ENCODE measurements at places on chromosomes 13 and 19.

- DNase-seq: peak; percentile 9
These were observed 22.1 kb upstream of the POMP start for GRCh38 chr13:28636677-28637317.

DNA sequence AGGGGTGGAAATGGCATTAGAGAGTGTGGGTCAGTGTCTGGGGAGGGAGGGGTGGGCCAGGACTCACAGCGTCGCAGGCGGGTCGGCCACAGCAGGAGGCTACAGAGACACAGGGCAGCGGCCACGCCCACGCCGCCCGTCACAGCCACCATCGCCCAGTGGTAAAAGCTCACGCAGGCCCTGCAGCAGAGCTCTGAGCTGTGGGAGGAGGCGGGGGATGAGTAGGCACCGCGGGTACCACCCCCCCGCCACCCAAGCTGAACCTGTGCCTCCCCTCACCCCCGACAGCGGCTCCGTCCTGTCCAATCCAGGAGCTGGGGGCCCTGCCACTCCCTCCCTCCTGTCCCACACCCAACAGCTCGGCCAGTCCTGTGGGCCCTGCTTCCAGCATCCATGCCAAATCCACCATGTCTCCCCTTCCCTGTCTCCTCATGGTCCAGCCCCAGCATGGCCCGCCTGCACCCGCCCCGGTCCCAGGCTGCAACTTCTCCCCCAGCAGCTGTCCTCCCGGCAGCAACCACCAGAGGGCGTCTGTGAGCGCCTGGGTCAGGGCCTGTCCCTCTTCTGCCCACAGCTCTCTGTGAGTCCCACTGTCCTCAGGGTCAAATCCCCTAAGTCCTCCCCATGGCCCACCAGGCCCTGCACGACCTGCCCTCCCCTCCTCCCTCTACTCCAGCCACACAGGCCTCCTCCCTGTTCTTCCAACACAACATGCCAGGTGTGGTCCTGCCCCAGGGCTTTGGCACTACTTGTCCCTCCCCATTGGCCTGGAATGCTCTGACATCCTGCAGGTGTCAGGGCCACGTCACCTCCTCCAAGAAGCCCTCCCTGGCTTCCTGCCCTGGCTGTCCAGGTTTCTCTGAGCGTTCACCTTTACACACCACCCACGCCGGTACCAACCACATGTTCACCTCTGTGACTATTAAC, 6.0 kb downstream of the TEKTIP1 start:
- DNase-seq: peak; percentile 21

DNA sequence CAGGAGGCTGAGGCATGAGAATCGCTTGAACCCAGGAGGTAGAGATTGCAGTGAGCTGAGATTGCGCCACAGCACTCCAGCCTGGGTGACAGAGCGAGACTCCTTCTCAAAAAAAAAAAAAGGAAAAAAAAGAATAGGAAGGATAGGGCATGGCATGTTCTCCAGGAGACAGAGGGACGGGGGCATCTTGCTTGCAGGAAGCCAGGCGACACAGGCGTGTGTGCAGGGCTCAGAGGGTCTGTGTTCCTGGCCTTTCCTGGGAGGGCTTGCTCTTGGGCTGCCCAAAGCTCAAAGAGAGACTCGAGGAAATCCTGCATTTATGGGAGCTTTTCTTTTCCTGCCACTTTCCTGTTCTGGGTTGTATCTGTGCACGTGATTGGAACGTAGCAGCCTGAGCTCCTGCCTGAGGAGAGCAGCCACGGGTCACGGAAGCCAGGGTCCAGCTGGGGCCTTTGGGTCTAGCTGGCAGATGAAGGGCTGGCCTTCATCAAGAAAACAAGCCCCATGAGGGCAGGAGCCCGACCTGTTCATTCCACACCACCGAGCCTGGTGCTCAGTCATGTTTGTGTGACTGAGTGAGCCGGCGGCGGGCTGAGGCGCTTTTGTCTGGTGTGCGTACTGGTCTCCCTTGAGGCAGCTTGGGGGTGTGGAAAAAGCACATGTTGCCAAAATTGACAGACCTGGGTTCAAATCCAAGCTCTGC, 44.5 kb downstream of the CAPN12 start:
- DNase-seq: no peak

- no peak for DNase-seq
These were observed 5.3 kb downstream of the SMIM7 start for GRCh38 chr19:16654627-16655026.

GRCh38 chr13:48000559-48001113, 437 bp downstream of the SUCLA2 start:
- peak; percentile 8 for DNase-seq

DNA sequence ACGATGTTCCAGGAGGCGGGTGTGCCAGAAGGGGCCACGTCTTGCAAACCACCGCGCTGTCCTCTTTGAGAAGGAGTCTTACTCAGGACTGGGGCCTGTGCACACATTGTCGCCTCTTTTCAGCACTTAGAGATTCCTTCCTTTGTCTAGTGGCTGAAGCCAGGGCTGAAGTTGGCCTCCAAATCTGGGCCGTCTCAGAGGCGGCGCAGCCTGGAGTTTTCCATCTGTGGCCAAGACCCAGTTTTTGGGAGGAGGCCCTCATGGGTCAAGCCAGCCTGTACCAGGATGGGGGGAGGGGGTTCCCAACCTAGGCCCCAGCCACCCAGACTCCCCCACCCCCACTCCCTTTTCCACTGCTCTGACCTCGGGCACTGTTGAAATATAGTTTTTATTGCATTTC, 11.8 kb downstream of the ANO8 start:
- DNase-seq: no peak

GRCh38 chr13:105346141-105346775, 1189.2 kb downstream of the EFNB2 start:
- no peak for DNase-seq

DNA sequence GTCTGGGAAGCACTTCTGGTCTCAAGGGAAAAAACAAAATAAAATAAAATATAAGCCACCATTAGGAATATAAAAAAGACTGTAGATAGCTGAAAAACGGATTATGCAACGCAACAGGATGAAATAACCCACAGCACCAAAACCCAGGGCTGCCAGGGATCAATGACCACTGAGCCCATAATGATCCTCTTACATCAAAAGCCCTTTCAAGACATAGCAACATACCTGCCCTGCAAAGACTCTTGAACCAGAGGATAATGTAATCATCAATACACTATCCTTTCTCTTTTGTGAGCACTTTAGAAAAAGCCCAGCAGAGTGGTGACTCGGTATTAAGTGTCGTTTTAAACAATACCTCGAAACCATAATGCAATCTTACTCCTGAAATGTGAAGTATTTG, 235.0 kb upstream of the SOX21 start:
- no peak for DNase-seq

- no peak for DNase-seq
These were observed 1071.2 kb downstream of the EFNB2 start for GRCh38 chr13:105464249-105464648.

DNA sequence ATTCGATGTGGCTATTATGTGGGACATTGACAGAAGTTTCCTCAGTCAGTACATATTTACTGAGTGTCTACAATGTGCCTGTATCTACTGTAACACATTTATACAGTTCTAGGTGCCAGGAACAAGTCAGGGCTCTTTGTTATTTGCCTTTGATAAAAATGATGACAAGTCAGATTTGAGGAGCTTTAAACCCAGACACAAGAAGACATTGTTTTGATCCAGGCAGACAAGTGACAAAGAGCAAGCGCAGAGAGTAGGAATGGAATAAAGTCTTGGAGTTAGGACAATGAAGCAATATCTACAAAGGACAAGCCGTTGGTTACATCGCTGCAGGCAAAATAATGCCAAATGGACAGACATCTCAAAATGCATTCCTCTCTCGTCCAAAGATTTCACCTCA, 70.1 kb downstream of the ITGBL1 start:
- no peak for DNase-seq

DNA sequence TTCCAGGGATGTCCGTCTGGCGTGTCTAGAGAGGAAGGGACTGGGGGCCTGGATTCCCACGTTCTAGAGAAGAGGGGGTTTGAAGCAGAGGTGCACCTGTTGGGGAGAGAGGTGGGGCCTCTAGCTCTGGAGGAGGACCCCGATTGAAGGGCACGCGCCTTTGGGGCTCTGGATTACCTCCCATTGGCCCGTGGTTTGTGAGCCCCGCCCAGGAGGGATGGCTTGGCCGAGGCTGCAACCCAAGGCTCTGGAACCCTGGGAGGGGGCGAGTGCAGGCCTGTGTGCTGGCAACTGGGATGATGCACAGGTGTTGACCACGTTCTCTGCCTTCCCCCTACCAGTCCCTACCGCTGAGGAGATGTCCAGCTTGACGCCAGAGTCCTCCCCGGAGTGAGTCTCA, 20.2 kb downstream of the TMEM150B start:
- DNase-seq: no peak

GRCh38 chr13:23357349-23357748, 76.2 kb downstream of the SACS start:
- no peak for DNase-seq

GRCh38 chr13:51999510-51999911, 11.7 kb downstream of the ATP7B start:
- no peak for DNase-seq

- DNase-seq: no peak
These were observed 636.2 kb downstream of the DIAPH3 start for GRCh38 chr13:59527500-59527899.

GRCh38 chr13:31499274-31499673, 240.1 kb upstream of the RXFP2 start:
- DNase-seq: no peak

Measured in NCI-H1105 treated with DMSO at 0.1 percent for 48 hours (cell line).